NCI-H1048 (cell line): ENCODE measurements at places on chromosomes 11 and 22.
A peak's percentile ranks its signal among the peaks of the same experiment; 100 is the strongest.

DNA sequence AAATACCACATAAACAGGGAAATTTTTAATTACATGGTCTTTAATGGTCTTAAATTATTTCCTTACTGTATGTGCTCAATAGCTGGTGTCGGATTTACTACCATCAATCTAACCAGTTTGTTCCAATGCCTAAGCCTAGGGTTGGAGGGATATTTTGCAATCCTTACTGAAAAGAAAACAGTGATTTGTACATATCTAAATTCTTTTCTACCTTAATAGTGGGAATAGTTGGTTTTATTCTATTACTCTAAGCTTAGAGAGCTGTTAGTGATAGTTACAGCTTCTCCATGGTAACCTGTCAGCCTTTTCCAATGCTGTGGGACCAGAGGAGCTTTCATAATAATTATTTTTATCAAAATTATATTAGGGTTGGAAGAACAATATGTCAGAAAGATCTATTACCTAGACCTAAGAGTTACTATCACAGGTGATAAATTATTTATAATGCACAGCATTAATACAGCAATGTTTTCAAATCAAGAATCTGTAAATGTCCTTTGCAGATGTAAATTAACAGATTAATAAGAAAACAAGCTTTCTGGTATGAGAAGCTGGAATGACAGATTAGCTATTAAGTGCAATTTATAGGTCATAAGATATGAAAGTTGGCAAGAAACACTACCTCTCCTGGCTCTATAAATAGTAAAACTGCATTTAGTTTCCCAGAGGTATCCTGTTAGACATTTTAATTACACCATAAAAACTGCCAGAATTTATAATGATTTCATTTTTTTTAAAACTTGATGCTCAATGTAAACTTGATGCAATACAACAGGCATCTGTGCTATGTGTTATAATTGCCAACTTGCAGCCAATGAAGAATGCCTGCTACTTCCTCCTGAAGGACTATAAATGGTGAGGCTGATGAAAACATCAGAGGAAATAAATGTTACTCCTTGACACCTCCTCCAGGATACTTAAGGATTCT is 262.0 kb upstream of the PITPNB start:
- no peak for DNase-seq

- no peak for DNase-seq
Observed at GRCh38 chr11:66345316-66345649, 379 bp upstream of the BRMS1 start.

DNA sequence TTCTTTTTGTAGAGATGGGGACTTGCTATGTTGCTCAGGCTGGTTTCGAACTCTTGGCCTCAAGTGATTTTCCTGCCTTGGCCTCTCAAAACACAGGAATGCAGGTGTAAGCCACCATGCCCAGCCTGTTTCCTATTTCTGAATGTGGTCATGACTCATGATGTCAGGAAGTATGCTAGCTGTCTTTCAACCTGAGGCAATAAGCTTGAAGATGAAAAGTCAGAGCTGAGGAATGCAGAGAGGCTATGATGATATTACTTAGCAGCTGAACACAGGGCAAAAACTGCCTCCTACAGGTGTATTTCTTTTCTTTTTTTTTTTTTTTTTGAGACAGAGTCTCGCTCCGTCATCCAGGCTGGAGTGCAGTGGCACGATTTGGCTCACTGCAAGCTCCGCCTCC is 9.0 kb upstream of the NUCB2 start:
- no peak for DNase-seq

DNA sequence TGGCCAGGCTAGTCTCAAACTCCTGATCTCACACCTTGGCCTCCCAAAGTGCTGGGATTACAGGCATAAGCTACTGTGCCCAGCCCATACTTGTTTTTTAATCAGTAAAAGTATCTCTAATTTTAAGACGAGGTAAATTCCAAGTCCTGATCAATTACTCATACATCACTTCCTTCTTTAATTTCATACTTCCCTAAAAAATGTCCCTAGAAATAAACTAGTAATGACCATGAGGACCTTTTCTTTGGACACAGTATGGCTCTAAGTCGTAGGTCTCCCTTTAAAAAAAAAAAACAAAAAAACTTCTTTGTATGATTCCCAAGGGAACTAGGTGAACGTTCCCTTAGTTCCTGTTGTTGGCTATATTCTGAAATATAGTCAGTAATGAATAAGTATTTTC is 29.8 kb downstream of the NUP98 start:
- DNase-seq, result no peak

DNA sequence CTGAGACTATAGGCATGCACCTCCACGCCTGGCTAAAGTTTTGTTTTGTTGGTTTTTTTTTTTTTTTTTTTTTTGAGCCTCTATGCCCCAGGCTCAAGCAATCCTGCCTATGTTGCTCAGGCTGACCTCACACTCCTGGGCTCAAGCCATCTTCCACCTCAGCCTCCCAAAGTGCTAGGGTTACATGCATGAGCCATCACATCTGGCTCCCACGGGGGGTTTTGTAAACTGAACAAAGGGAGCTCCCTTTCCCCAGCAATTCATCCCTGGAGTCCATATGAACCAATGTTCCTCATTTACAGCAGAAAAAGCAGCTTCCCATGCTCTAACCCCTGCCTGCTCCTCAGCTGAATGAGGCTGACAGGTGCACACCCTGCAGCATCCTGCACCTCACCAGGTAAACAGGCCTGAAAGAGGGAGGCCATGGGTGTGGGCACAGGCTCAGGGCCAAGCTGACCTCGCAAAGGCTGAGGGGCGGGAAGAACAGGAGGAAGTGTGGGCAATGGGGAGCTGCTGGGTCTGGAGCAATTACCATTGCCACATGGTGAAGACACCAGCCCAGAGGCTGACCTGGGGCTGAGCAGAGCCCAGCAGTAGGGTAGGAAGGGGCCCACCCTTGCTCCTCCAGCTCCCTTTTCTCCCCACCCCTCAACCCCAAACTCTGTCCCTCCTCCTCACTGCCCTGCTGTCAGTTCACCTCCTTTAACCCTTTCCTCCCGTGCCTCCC is 58.2 kb downstream of the RBX1 start:
- DNase-seq, result no peak

- no peak for DNase-seq
Observed at GRCh38 chr11:96384156-96384555, 5.6 kb downstream of the CCDC82 start.

DNA sequence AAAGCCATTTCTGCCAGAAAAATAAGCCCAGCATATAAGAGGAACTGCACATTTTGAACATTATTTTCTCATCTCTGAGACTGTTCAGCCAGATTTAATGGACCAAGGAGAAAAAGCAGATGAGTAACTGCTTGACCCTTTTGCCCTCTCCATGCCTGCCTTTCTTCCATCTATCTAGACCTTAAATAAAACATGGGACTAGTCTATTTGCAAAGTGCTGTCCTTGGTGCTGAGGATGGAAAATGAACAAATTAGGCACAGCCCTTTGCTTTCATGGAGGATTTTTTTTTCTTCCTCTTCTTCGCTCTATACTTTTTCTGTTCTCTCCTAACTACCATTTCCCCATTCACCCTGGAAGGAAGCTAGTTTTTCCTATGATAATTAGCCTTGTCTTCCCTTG is 361.3 kb downstream of the GRM5 start:
- DNase-seq, result no peak

DNA sequence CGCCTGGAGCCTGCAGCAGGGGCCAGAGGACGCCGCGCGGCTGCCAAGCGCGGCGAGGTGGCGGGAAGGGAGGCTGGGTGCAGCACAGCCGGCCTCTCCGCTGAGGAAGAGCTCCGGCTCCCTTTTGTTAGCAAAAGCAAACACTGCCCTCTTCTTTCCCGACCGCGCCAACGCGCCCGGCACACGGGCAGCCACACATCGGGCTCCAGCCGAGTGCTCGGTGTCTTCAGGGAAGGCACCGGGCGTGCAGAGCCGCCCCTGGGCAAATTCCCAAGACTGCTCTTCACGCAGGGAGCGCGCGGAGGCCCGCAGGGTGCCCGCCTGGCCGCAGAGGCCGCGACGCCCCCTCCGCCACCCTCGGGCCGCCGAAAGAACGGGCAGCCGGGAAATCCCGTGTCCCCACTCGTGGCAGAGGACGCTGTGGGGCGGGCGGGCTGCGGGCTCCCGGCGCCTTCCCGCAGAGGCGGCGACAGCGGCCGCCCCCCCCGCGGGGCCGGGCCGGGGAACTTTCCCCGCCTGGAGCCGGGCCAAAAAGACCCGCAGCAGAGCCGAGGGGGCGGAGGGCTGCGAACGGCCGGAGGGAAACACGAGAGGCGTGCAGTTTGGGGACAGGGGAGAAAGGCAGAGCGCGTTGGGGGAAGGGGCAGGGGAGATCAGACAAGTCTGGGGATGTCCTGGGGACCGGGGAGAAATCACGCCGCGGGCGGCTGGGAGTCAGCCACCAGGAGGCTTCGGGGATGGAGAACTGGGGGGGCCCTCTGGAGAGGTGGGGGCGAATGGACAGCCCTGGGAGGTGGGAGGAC is 931 bp downstream of the CADM1 start:
- peak; percentile 29 for DNase-seq

DNA sequence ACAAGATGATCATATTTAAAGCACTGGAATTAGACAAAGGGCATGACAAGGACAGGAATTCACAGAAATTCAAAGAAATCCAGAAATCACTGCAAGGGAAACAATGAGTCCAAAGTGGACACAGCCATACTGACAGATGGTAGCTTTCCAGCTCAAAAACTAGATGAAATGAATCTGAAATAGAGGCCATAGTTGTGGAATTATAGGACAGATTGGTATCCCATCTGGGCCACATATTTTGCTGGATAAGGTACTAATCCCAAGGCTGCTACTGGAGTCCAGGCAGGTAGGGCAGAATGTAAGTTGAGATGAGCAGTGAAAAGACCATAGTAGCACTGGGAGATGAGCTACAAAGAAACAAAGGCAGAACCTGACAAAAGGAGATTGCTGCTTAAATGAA is 258.3 kb upstream of the ANO3 start:
- DNase-seq, result no peak

GRCh38 chr22:31344256-31344577 is 1.9 kb downstream of the PATZ1 start:
- DNase-seq, result no peak

GRCh38 chr11:77418155-77418970 is 55.5 kb downstream of the PAK1 start:
- DNase-seq, result no peak

- no peak for DNase-seq
Observed at GRCh38 chr11:60947700-60948099, 4.3 kb downstream of the SLC15A3 start.

DNA sequence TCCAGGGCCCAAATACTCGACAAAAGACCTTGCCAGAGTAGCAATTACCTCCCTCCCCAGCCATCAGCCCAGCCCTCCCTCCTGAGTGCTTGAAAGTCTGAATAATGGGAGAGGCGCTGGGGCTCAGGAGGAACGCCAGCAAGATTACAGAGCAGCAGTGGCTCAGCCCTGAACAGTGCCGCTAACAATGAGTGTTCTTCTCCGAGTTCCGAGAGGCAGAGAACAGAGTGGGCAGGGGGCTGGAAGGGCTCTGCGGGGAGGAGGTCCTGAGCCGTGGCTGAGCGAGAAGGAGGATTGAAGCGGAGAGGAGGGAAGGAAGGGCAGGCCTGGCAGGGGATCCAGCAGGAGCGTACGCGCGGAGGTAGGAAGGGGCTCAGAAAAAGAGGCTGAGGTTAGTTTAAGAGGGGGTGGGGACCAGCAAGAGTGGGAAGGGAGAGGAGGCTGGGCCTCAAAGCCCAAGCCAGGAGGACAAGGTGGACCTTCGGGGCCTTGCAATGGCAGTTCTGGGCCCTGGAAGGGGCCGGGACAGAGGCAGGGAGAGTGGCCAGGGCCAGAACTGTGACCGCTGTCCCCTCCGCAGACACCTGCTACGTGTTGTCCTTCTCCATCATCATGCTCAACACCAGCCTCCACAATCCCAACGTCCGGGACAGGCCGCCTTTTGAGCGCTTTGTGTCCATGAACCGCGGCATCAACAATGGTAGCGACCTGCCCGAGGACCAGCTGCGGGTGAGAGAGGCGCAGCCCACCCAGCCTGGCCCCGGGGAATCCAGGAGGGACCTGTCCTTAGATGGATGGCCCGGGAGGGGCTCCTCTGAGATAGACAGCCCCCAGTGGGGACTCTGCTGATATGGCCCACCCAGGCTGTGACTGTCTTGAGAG is 20.6 kb downstream of the CYTH4 start:
- no peak for DNase-seq

GRCh38 chr22:48901324-48901723 is 926.3 kb downstream of the BRD1 start:
- no peak for DNase-seq

DNA sequence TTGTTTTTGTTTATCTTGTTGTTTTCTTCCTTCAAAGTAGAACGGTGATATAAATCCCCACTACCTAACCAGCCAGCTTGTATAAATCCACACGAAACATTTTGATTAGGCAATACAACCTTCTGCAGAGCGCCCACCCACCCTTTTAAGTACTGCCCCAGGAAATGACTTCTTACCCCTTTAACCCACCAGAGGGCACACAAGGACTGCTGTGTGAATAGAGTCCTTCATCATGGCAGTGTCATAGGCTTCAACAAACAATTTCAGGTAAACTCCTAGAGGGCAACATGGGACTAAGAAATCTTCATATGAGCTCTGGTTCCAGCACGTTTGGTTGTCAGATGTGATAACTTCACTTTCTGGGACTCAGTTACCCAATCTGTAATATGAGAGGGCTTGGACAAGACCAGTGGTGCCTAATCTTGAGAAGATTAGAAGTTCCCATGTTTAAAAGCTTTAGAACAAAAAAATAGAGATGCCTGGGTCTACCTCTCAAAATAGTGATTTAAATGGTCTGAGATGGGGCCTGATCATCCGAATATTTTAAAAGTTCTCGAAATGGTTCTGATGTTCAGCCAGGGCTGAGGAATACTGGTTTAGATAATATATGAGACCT is 56.1 kb downstream of the PIWIL4 start:
- DNase-seq, result peak; percentile 27

- no peak for DNase-seq
Observed at GRCh38 chr11:118021146-118021545, 35.0 kb downstream of the IL10RA start.

GRCh38 chr11:64500176-64501013 is 90.6 kb upstream of the SLC22A12 start:
- DNase-seq, result no peak

DNA sequence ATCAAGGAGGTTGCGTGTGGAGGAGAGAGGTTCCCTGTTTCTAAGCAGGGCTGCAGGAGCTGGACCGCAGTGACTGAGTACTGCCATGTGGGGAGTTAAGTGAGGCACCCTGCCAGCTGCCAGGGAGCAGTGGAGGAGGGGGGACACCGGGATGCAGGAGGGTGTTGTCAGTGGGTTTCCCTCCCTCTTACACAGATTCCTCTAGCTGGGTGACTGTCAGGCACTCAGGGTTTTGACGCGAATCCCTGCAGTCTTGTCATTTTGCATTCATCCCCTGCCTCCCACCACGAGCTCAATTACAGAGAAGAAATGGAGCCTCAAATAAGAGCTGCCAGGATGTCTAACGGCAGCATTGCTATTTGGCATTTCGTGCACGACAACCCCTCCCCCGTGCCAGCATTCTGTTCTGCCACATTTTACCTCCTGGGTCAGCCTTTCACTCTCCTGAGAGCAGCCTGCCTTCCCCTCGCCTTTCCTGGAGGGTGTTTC is 119.8 kb upstream of the SORL1-AS1 start:
- no peak for DNase-seq

DNA sequence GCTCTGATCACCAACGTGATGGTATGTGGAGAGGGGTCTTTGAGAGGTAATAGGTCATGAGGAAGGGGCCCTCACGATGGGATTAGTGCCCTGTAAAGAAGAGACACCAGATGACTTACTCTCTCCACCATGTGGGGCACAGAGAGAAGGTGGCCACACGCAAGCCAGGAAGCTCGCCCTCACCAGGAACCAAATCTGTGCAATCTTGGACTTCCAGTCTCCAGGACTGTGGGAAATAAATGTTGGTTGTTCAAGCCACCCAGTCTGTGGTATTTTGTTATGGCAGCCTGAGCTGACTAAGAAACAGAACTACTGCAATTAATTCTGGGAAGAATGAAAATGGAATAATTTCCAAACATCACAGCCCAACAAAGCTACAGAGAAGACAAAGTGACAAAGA is 117.5 kb downstream of the SNX19 start:
- no peak for DNase-seq
